ENCODE measurements at places on chromosomes 2 and 18.

- DNase-seq: no peak
These were observed 265.4 kb downstream of the ZNF385B start for GRCh38 chr2:179596018-179596417.

DNA sequence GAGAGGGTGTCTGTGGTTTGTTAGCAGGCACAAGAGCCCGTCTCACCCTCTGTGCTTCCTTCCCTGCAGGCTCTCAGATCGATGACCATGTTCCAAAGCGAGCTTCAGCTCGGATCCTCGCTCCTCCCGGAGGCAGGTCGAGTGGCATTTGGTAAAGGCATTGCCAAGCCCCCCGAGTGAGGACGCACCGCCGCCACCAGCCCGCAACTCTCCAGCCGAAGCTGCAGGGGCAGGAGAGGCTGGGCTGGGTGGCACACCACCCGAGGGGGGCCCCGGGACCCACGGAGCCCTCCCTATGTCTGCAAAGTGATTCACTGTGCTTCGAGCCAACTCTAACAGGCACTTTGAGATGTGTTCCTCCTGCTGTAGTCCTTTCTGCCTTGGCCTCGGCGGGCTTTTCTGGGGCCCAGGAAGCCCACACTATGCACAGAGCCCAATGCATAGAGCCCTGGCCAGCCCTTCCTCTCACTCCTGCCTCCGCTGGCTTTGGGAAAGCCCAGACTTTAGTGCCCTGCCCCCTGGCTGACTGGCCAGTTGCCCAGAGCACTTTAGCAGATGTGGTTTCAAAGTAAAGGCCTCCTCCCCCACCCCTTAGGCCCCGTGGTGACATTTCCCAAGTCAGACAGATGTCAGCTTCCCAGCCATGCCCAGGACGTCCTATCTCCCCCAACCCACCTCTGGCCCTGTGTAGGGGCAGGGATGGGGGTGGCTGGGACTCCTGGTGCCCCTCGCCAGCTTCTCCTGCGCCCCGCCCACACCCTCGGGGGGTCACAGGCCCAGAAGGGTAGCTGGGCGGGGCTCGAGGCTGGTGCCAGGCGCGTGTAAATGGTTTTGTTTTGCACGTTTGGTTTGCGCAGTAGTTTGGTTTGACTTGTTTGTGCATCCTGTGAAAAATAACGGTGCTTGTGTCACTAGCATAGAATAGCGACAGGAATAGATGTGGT lies 23.3 kb upstream of the MAPRE3 start:
- no peak for DNase-seq

- no peak for DNase-seq
These were observed 80.1 kb upstream of the SMAD7 start for GRCh38 chr18:49030692-49031443.

GRCh38 chr18:7325126-7325430 lies 94.2 kb downstream of the LRRC30 start:
- no peak for DNase-seq

DNA sequence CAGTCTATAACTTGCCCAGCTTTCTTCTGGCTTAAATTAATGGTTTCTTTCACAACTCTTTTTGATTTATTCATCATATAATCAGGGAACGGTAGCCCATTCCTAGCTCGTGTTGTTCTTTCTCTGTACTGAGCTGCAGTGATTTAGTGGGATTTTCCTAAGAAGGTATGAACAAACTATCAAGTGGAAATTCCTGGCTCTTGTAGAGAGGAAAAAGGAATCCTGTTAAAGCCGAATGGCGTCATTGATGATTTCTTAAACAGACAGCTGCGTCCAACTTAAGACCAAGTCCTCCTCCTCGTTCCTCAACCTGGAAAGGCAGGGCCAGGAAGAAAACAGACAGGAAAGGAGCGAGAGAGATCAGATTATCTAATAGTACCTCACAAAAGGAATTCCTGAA lies 69.2 kb upstream of the CABLES1 start:
- DNase-seq: no peak

DNA sequence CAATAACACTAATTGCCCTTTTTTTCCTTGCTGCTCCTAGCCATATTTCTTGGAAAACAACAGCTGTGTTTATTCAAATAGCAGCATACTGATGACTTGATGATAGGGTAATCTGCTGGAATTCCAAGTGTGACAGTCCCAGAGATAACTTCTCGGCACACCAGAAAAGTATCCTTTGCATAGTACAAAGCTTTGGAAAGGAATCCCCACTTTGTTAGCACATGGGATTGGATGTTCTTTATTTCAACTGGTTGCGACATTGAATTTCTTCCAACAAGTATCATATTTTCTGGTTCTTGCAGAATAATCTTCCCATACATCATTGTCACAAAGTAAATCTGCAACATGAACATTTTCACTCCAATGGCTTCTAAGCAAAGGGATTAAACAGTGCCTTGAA lies 445.8 kb upstream of the ACVR2A start:
- no peak for DNase-seq

DNA sequence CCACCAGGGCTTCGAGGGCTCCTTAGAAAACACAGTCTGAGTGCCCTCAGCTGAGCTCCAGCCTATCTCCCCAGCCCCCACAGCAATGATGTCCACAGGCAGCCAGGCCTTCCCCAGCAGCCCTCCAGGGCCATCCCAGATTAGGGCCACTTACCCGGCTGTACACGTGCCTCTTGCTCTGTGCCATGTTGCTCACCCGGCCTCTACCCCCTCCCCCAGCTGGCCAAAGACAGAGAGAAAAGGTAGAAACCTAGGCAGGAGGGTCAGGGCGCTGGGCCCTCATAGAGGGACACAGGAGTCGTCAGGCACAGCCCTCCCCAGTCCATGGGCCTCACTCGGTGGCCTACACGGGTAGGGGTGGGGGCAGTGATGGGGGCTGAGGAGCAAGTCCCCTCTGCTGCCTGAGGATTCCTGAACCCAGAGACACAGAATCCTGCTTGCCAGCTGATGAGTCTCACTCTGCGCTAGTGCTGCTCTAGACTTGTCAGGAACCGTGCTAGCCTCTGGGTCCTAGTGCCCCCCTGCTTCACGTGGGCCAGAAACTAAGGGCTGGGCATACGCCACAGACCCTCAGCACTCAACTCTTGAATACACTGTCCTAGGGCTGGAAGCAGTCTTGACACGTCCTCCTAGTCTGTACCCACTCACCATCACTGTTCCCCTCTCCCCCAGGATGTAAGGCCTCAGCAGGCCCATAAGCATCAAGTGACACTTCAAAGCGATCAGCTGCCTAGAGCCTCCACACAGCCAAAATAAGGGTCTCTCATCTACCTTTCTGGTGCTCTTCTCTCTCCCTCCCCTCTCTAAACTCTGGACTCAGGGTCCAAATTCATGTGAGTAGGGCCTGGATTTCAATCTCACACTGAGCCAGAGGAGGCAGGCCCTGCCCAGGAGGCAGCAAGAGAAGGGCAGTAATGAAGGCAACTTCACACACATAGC lies at the start of gene DCTN1:
Gene DCTN1 (minus strand): TSS at position 461 of the 939 bp plus-strand sequence. CDS start 274 bp downstream, at position 187.
- no peak for DNase-seq

GRCh38 chr2:197972061-197972460 lies 167.7 kb downstream of the PLCL1 start:
- no peak for DNase-seq

GRCh38 chr18:59655676-59656075 lies 41.5 kb downstream of the CCBE1 start:
- DNase-seq: no peak

DNA sequence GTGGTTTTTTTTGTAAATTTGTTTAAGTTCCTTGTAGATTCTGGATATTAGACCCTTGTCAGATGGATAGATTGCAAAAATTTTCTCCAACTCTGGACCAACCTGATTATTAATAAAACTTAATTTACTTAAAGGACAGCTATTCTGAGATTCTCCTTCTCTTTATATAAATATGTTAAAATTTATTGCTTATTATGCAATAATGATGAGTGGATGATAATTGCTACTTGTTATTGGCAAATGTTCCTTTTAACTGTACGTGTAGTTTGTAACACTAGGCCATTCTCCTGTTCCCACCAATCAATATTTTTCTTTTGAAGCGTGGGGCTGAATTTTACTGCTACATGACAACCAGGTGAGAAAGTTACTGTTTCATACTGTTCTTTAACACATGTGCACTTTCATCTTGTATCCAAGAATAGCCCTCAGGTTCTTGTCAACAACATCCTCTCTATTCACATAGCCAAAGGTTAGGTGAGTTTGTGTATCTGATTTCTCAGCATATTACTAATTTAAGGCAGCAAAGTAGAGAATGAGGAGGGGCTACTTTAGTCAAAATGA lies 16.6 kb upstream of the STK17B start:
- DNase-seq: no peak

- DNase-seq: no peak
These were observed 143.9 kb downstream of the L3MBTL4 start for GRCh38 chr18:6270771-6271216.

DNA sequence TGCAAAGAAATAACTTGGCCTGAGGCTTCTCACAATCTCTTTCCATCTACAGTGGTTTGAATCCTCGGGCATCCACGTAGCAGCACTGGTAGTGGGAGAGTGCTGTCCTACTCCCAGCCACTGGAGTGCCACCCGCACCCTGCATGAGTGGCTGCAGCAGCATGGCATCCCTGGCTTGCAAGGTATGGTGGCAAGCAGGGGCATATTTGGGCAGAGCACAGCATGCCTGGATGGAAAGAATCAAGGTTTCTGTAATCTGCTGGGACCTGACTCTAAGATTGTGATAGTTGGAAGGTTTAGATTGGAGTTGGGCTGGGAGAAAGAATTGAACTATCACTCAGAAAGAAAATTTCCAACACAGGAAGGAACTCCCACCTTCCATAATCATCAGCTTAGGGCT lies 4.0 kb downstream of the CAD start:
- DNase-seq: no peak

DNA sequence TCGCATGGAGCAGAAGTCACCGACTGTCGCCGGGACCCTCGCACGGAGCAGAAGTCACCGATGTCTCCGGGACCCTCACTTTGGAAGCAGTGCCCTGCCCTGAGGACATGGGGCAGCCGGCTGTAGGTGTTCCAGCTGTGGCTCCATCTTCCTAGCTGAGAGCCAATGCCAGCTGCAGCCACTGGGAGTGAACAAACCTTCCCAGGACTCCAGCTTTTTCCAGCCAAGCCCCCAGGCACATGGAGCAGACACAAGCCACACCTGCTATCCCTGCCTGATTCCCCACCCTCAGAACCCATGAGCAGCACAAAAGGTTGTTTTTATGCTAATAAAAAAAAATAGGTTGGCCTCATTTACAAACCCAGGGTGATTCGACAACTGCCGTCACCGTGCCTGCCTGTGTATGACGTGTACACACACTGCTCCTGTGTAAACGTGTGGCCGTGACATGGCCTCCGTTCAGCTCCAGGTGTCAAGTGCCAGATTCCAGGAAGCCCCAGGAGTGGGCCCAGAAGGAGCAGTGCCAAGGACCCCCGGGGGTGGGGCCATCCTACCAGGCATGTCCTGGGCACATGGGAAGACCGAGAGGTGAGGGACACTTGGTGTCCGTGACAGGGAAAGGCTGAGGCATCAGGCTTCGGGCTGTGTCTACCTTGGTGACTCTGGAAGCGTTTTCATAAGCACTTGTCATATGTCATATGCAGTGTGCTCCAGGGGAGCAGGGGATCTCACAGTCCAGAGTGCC lies 91.5 kb downstream of the EIPR1 start:
- DNase-seq: no peak

DNA sequence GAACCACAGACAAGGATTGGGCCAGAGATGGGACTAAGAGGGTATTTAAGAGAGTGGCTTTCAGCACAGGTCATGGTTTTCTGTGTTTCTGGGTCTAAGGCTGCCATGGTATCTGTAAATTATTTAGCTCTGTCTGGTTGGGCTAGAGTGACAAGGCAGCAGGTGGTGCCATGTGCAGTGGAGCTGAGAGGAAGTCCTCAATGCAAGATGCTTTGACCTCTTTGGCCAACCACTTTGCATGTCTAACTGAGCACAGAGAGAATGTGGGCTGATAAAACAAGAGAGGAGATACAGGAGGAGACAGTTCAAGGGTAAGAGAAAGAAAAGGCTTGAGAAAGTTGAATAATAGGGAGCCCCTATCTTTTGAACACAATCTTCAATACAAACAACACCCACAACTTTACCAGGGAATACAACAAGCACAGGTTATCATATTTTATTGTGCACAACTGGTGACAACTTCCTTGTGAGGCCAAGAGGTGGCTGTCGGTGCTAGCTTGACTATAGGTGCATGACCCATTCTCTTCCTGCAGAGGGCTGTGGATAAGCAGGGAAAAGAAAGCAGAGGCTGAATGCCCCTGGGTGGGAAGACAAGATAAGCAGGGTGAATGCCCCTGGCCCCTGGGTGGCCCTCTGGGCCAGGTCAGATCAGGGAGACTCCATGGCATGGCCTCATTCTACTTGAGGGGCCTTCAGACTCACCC lies 12.3 kb downstream of the FLACC1 start:
- no peak for DNase-seq
